ENCODE measurements at places on chromosomes 7 and 10.

DNA sequence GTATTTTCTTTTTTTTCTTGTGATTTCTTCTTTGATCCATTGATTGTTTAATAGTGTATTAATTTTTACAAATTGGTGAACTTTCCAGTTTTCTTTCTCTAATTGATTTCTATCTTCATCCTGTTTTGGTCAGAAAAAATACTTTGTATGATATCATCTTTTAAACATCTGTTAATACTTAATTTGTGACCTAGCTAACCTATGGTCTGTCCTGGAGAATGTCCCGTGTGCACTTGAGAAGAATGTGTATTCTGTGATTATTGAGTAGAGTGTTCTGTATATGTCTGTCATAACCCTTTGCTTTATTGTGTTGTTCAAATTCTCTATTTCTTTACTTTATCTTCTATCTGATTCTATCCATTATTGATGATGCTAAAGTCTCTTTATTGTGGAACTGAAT is 65.8 kb upstream of the ZEB1 start:
- no peak for DNase-seq

DNA sequence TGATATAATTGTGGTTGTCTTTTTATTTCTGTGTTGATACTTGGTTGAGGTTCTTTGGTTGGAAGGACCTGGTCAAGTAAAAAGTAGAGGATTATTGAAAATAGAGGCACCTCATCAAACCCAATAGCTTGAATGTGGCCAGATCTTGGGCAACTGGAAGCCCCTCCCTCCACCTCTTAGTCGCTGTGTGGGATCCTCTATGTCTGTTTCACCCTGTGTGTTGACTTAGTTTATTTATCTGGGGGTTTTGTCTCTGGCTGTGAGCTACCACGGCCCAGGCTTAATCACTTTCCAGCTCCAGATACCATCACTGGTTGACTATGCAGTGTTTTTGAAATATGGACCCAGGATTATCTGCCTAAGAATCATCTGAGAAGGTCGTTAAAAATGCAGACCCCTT is 58.3 kb downstream of the AP3M1 start:
- DNase-seq = no peak

DNA sequence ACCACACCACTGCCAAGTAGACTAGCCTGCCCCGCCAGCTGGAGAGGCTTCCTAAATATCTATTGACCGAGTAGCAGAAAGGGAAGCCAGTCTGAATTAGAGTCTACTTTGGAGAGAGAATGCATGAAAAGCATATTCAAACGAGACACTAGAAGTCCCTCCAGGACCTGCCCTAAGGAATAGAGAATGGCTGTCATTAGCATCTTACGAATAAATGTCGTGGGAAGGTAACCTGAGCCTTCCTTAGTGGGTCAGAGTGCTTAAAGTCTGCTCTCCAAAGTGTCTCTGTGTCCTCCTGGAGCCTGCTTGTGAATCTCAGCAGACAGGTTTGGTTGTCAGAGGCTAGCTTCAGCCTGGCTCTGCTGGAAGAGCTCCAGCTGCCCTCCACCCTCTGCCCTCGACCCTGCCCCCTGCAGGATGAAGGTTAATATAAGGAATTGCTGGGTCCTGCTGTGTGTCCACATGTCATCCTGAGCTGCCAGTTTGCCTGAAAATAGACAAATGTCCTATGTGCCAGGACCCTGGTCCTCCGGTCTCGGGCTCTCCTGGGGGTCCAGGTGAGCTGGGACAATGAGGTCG is 33.4 kb downstream of the FAM241B start:
- DNase-seq = no peak

GRCh38 chr7:45331563-45331962 is 174.0 kb downstream of the RAMP3 start:
- DNase-seq = no peak

- DNase-seq = no peak
Measured at GRCh38 chr10:128210215-128211063, 84.2 kb upstream of the MKI67 start.

- DNase-seq = no peak
Measured at GRCh38 chr7:48084727-48085432, 4.2 kb upstream of the UPP1 start.

- DNase-seq = no peak
Measured at GRCh38 chr7:111986601-111987000, 219.6 kb downstream of the DOCK4 start.

DNA sequence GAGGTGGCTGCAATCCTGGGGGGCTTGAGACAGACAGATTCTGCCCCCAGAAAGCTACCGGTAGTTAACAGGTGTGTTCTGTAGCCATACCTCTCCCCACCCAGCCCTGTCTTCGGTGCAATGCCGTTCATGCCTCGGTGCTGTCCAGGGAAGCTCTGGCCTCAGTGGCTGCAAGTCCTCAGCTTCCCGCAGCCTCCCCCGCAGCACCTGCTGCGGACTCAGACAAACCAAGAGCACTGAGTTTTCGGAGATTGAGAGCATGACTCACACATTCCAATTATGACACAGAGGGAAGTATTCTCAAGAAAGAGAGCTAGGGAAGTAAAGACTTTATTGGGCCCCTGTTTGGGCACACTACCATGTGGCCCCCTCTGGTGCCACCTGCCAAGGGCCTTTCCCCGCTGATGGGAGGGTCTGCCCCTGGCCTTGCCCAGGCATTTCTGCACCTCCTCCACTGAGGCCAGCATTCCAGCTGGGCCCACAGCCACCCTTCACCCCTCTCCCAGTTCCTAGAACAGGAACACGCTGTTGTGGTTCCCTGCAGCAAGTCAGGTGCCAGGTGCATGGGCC is 30.2 kb upstream of the EZH2 start:
- DNase-seq = no peak

DNA sequence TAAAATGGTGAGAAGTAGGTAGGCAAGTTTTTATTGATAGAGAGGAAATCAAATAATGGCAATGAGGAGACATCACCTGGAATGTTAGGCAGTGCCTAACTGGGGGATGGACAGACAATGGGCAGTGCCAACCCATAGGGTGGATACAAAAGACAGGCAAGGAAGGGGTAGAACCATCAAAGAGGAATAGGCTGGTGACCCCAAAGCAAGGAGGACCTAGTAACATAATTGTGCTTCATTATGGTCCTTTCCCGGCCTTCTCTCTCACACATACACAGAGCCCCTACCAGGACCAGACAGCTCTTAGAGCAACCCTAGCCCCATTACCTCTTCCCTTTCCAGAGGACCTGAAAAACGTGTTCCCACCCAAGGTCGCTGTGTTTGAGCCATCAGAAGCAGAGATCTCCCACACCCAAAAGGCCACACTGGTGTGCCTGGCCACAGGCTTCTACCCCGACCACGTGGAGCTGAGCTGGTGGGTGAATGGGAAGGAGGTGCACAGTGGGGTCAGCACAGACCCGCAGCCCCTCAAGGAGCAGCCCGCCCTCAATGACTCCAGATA is 30.0 kb downstream of the PRSS2 start:
- no peak for DNase-seq

- no peak for DNase-seq
Measured at GRCh38 chr10:72334825-72335393, 19.8 kb downstream of the DNAJB12 start.

DNA sequence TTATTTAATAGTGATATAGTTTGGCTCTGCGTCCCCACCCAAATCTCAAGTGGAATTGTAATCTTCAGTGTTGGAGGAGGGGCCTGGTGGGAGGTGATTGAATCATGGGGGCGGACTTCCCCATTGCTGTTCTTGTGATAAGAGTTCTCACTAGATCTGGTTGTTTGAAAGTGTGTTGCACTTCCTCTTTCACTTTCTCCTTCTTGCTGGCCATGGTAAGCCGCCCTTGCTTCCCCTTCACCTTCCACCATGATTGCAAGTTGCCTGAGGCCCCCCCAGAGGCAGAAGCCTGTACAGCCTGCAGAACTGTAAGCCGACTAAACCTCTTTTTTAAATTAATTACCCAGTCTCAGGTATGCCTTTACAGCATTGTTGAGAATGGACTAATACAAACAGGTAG is 101.4 kb downstream of the MTPAP start:
- DNase-seq = no peak

- no peak for DNase-seq
Measured at GRCh38 chr7:1598286-1598685, 28.5 kb upstream of the PSMG3 start.

- no peak for DNase-seq
Measured at GRCh38 chr10:29189256-29189655, 99.6 kb upstream of the LYZL1 start.

DNA sequence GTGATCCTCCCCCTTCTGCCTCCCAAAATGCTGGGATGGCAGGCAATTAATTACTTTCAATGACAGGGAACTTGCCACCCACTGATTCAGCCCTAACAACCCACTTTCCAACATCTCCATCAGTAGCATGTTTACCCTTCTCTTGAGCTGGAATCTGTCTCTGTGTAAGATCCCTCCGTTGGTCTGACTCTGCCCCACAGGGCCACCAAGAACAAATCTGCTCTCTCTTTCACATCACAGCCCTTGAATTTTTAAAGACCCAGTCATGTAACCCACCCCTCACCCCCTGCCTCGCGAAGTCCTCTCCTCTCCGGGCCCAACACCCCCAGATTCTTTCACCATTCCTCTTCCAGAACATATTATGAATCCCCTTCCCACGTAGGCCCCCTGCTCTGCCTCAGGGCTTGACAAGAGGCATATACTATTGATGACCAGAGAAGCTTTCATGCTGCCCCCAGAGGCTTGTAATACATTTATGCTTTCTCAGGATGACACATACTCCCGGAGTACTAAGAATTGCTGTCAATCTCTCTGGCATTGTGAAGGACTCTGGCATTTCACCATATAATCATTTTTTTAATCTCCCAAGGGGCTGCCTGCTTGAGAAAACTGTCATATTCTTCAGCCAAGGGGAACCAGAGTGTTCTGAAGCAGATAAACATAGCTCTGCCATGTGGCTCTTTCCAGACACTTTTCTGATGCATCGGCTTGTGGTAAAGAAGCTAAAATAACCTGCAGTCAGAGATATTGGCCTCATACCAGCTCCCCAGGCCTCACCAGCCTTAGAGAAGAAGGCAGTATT is 179.2 kb upstream of the AUTS2 start:
- DNase-seq = no peak

GRCh38 chr10:1294748-1295147 is 238.6 kb downstream of the WDR37 start:
- no peak for DNase-seq

- no peak for DNase-seq
Measured at GRCh38 chr10:124898471-124898870, 43.5 kb upstream of the ZRANB1 start.

Data from NCI-H748 treated with DMSO at 0.1 percent for 48 hours (cell line).